T-helper 17 cell (primary cell): ENCODE measurements at places on chromosomes 3 and 15. TPM values are rescaled to one million over a fixed set of nuclear protein-coding genes. Genes with fewer than 3 reads are reported as not detected.

Gene PIERCE2
- not detected for total RNA-seq

Gene P2RY12
- 19.8 TPM for total RNA-seq

Gene ARL14
- not detected for total RNA-seq

Gene RFTN1
- 51.8 TPM for total RNA-seq

Gene ATP10A
- 36.8 TPM for total RNA-seq

Gene SGO1
- 1.0 TPM for total RNA-seq

Gene OIP5
- total RNA-seq, result 1.2 TPM

Gene ZNF662
- total RNA-seq, result 1.4 TPM

Gene ATP8B4
- total RNA-seq, result 1.1 TPM

Gene ZKSCAN7
- total RNA-seq, result 1.7 TPM

Gene FAM174B
- 3.5 TPM for total RNA-seq

Gene CHRFAM7A
- total RNA-seq, result not detected

Gene C2CD4A
- total RNA-seq, result 0.60 TPM

Gene ENTPD3
- not detected for total RNA-seq
